ENCODE measurements at places on chromosomes 6 and 20. TPM values are rescaled to one million over a fixed set of nuclear protein-coding genes. Genes with fewer than 3 reads are reported as not detected.

TCF15 gene
- total RNA-seq = 0.82 TPM

FAM8A1 gene
- total RNA-seq = 44.0 TPM

LIN28B gene
- total RNA-seq = not detected

RBM24 gene
- 2.6 TPM for total RNA-seq

C20orf144 gene
- 0.24 TPM for total RNA-seq

- DNase-seq = no peak
Observed at GRCh38 chr20:47761482-47762047, 23.7 kb downstream of the SULF2 start.

- DNase-seq = no peak
Observed at GRCh38 chr6:144882425-144882824, 597.3 kb downstream of the UTRN start.

- no peak for DNase-seq
Observed at GRCh38 chr6:169800116-169800667, 48.8 kb downstream of the ERMARD start.

GRCh38 chr6:108609276-108609769 lies 48.6 kb downstream of the FOXO3 start:
- DNase-seq = no peak

GRCh38 chr20:60877071-60877857 lies 374.8 kb upstream of the CDH4 start:
- no peak for DNase-seq

GRCh38 chr6:21740376-21741124 lies 147.0 kb downstream of the SOX4 start:
- DNase-seq = no peak

- DNase-seq = no peak
Observed at GRCh38 chr6:63881791-63882190, 246.2 kb downstream of the PHF3 start.

All from mucosa of descending colon (tissue), 3 donors.